ENCODE measurements at places on chromosomes 6 and 20.
A peak's percentile ranks its signal among the peaks of the same experiment; 100 is the strongest.

- no peak for ATAC-seq
Observed at GRCh38 chr20:53788253-53789022, 194.8 kb upstream of the ZNF217 start.

DNA sequence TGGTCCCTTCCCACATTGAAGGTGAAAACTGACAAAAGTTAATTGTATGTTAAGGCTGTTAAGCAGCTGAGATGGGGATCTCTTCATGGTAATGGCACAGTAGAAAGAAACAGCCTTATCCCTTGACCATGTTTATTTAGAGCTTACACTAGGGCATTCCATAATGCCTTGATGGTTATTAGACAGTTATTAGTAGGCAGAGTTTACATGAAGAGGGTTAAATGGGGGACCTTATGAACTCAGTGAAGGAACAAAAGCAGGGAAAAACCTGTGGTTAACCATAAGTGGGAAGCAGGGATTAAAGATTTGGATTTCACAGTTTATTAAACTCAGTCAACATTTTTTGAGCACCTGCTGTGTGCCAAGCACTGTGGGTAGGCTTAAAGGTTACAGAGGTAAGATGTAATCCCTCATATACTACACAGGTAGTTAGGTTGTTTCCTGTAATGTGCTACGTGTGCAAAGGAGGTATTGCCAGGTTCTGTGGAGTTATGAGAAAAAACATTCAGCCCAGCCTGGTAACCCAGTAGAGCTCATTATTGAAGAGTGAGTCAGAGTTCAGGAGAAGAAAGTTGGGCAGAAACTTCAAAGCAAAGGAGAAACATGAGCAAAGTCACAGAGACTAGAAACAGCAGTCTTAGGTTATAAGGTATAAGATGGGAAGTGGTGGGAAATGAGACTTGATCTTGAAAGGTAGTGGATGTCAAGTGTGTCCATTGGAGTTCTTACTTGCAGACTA, 32.3 kb upstream of the GNRH2 start:
- ATAC-seq, result peak; percentile 69

DNA sequence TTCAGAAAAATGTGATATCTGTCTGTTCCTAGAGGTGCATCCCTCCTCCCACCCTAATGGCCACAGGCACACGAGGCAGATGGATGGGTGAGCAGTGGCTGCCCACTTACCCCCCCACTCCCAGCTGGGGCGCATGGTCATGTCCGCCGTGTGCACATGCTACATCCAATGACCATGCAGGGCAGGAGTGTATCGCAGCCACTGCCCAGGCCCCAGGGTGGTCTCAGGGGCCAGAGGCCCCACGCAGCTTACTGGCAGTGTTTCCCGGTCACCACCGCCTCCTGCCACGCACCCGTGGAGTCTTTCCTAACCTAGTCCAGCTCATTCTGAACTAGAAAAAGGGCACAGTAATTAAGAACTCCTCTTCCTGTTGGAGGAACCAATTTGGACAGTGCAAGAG, 11.7 kb upstream of the HTR1B start:
- ATAC-seq, result no peak

DNA sequence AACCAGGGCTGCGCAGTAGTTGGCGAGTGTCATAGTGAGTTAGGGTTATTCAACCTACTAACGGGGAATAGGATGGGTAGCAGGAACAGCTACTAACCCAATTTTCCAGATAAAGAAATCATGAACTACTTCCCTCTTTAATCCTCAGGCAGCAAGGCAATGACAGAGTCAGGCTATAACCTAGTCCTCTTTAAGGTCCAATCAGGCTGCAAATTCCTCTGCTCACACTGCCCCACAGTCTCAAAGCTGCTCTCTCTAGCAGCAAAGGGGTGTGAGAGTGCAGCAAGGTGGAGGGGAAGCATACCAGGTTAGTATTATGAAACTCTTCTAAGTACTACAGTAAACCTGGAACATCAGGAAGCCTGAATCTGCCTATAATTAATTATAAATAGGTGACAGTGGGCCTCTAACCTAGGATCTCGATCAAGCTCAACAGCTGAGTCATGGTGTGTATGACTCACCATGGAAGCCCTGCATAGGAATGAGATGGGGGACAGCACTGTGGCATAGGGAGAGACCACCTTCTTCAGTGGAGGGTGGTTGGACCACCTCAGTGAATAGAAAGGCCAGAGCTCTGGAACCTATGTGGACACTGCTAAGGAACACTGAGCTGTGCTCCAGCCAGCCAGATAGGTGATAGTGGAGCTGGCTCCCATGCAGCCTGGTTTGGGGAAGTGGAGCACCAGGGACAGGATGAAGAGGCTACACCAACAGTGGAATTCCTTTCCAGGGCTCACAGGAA, 7.9 kb downstream of the PEX6 start:
- peak; percentile 46 for ATAC-seq

GRCh38 chr20:58583176-58583575, 67.9 kb upstream of the STX16 start:
- no peak for ATAC-seq
